Activated CD8-positive, alpha-beta memory T cell treated with anti-CD3 and anti-CD28 coated beads, Interleukin-2, amount 50 U/mL, for 4 hours (primary cell): ENCODE measurements at places on chromosomes 11 and 22.

DNA sequence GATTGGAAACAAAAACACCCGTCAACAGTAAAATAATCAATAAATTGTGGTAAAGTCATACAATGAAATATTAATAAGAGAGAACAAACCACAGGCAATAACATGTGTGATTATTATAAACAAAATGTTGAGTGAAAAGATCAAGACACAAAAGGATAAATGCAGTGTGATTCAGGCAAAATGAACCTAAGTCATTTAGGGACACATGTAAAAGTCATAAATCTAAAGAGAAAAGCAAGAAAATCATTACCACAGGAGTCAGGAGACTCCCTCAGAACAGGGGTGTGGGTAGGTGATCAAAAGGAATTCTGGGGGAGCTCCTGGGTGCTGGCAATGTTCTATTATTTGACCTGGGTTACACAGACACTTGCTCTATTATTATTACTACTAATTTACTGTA is 47.9 kb upstream of the PPP2R1B start:
- no peak for DNase-seq

GRCh38 chr11:9138133-9138453 is 46.7 kb upstream of the SCUBE2 start:
- DNase-seq, result no peak

GRCh38 chr11:106133529-106133928 is 56.1 kb downstream of the AASDHPPT start:
- DNase-seq, result no peak

DNA sequence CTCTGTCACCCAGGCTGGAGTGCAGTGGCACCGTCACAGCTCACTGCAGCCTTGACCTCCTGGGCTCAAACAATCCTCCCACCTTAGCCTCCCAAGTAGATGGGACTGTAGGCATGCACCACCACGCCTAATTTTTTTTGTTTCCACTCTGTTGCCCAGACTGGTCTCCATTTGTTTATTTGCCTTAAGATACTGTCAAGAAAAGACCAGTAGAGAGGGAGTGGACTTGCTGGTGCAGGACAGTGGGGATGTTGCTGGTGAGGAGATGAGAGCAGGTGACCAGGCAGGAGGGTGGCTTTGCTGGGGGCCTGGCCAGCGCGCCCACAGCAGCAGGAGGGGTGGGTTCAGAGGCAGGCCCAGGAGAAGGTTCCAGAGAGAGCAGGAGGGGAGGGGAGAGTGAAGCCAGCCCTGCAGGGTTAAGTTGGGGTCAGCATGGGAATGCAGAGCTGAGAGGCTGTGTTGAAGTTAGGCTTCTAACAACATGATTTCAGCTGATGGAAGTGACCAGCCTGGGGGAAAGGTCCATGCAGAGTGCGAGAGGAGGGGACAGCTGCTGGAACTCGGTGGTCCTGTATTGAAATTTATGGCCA is 35.8 kb downstream of the NADSYN1 start:
- DNase-seq, result no peak

DNA sequence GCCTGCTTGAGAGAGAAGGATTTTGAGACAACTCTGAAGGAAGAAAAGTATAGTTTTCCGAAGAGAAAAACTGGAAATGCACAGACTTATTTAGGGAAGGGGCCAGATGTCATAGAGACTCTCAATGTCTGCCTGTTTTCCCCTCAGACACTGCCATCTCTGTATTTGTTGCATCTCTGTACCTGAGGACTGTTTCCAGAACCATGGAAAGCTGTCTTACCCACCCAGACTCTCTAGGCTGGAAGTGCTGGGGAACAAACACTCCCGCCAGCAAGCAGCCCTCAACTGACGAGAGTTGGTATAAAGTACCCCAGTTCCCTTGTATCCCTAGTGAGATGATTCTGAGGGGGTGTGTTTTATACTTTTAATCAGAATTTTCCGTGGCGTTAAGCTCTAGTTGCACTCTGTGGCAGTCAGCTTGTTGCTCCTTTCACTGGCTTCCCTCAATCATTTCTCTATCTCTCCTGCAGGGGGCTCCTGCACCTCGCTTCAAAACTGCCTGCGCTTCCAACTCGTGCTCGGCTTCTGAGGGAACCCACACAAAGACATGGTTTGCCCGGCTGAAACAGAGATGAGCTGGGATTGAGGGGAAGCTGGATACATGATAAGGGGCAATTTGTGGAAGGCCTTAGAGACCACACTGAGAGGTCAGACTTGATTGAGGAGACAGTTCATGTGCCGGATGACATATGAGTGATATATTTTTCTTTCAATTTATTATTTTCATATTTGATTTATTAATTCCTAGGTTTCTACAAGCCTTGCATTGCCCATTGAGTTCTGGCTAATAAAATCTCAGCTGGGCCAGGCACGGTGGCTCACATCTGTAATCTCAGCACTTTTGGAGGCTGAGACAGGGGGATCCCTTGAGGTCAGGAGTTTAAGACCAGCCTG is 36.9 kb upstream of the CLPB start:
- peak; percentile 47 for DNase-seq

- no peak for DNase-seq
These were observed 71.4 kb downstream of the SLC1A2 start for GRCh38 chr11:35347921-35348331.

DNA sequence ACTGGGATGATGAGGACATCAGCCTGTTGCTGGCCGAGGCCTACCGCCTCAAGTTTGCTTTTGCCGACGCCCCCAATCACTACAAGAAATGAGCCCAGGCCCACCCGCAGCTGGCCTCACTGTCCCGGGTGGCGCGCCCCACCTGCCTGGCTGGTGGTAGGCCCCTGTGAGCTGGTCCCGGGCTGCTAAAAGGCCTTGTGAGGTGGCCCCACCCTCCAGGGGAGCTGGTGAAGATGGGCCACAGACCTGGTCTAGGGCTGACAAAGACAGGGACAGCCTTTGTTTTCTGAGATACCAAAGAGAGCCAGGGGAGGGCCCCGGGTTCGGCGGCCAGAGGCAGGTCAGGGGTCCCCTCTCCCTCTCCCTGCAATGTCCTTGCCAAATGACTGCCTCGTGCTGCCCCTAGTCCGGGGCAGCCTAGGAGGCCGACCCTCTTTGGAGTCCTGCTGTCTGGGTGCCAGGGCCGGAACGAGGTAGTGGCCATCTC is 411.1 kb downstream of the TBC1D22A start:
- peak; percentile 11 for DNase-seq

DNA sequence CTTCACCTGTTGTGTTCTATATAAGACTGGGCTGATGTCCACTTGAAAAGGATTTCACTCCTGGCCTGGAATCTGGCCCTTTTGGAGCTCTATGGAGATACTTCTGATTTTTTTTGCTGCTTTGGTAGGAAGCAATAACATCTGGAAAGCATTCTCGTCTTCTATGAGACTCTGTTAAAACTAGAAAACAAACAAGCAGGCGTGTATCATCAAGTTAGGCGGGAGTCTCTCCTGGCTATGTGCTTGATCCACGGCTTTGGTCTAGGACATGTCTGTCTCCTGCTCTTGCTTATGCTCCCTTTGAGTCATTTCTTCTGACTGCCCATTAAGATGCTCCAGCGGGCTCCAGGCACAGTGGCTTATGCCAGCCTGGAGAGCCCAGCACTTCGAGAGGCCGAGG is 121.4 kb upstream of the TTC12 start:
- no peak for DNase-seq

DNA sequence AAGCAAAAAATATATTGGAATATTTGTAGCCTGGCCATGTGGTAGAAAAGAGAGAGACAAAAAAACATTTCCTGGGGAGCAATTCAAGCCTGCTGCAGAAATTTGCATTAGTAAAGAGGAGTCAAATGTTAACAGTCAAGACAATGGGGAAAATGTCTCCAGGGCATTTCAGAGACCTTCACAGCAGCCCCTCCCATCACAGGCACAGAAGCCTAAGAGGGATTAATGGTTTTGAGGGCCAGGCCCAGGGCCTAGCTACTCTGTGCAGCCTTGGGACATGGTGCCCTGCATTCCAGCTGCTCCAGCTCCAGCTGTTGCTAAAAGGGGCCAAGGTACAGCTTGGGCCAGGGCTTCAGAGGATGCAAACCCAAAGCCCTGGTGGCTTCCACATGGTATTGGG is 46.8 kb downstream of the PGR start:
- DNase-seq, result no peak

DNA sequence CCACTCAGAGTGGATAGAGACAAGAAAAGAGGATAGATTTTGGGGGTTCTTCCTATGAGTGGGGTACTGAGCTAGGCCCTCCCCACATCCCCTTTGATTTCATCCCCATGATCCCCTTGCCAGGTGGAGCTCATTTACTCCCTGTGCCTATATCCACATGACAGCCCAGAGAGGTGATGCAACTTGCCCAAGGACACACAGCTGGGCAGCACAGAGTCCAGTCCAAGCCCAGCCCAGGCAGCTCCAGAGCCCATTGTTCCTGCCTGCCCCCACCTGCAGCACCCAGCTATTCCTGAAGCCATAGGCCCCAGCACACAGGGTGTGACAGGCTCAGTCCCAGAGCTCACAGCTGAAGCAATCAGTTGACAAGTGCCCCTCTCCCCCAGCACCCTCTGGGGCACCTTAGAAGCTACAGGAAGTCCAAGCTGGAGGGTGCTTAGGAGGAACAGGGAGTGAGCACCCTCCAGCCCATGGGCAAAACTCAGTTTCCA is 41.7 kb downstream of the SHISAL1 start:
- no peak for DNase-seq
